ENCODE measurements at places on chromosomes 16 and 17. TPM values are rescaled to one million over a fixed set of nuclear protein-coding genes. Genes with fewer than 3 reads are reported as not detected.

ASGR1 gene
- total RNA-seq = 9.2 TPM

IRF8 gene
- not detected for total RNA-seq

KREMEN2 gene
- not detected for total RNA-seq

KRT31 gene
- not detected for total RNA-seq

FLYWCH1 gene
- total RNA-seq = 35.3 TPM

C16orf54 gene
- total RNA-seq = not detected

CHRNE gene
- total RNA-seq = 1.5 TPM

C1QTNF1 gene
- 2.6 TPM for total RNA-seq

CNTD1 gene
- total RNA-seq = not detected

WNT9B gene
- total RNA-seq = not detected

TAC4 gene
- not detected for total RNA-seq

GINS2 gene
- 10.6 TPM for total RNA-seq

MT2A gene
- total RNA-seq = 118 TPM

DPEP3 gene
- not detected for total RNA-seq

EVPLL gene
- total RNA-seq = not detected

ZPBP2 gene
- not detected for total RNA-seq

SMTNL2 gene
- under 0.01 TPM for total RNA-seq

CHST4 gene
- total RNA-seq = not detected

CDC27 gene
- total RNA-seq = 152 TPM

SGSM2 gene
- total RNA-seq = 29.4 TPM

ABCC11 gene
- 0.09 TPM for total RNA-seq

VPS9D1 gene
- total RNA-seq = 6.7 TPM

IKZF3 gene
- total RNA-seq = not detected

TEKT1 gene
- not detected for total RNA-seq

APPBP2 gene
- total RNA-seq = 25.6 TPM

KRTAP9-8 gene
- not detected for total RNA-seq

ST6GALNAC1 gene
- not detected for total RNA-seq

MYCBPAP gene
- total RNA-seq = 1.1 TPM

All from endothelial cell of coronary artery (primary cell).